Mammary epithelial cell (primary cell): ENCODE measurements at places on chromosomes 12 and 14. TPM values are rescaled to one million over a fixed set of nuclear protein-coding genes. Genes with fewer than 3 reads are reported as not detected.

Gene ABCC9
- not detected in 2 replicates for total RNA-seq

Gene TRHDE
- 0.17 TPM for total RNA-seq

Gene PTGER2
- 2.8 TPM for total RNA-seq

Gene GDF3
- total RNA-seq = not detected

Gene ADAM21
- total RNA-seq = 1.2 TPM

Gene SDR9C7
- 0.17 TPM for total RNA-seq

Gene MYO1A
- total RNA-seq = not detected in 2 replicates

Gene IL31
- not detected in 2 replicates for total RNA-seq

Gene PTHLH
- 70.5 and 200 TPM in 2 replicates for total RNA-seq

Gene MARCHF9
- total RNA-seq = 18.8 and 20.4 TPM in 2 replicates

Gene RAD9B
- 1.1 TPM in 2 replicates for total RNA-seq

Gene KRT82
- total RNA-seq = not detected in 2 replicates

Gene CNTN1
- 17.8 and 61.1 TPM in 2 replicates for total RNA-seq

Gene STAB2
- total RNA-seq = under 0.01 TPM

Gene PSMC6
- total RNA-seq = 83.3 and 86.2 TPM in 2 replicates

Gene CABP1
- not detected for total RNA-seq

Gene SYCP3
- not detected in 2 replicates for total RNA-seq

Gene SLC7A7
- total RNA-seq = 1.0 TPM

Gene RPGRIP1
- under 0.01 TPM for total RNA-seq
